MG63 (cell line): ENCODE measurements at places on chromosomes 3 and 15. TPM values are rescaled to one million over a fixed set of nuclear protein-coding genes. Genes with fewer than 3 reads are reported as not detected.

The HACL1 gene
- 0.91 and 1.9 TPM in 2 replicates for total RNA-seq

The SLC22A14 gene
- total RNA-seq = 0.69 TPM in 1 of 2 replicates, not detected in the other

The SNUPN gene
- total RNA-seq = 42.5 and 58.5 TPM in 2 replicates

The LRRC3B gene
- total RNA-seq = not detected in 2 replicates

The MEX3B gene
- total RNA-seq = 4.0 and 6.2 TPM in 2 replicates

The TEX55 gene
- total RNA-seq = not detected in 2 replicates

DNA sequence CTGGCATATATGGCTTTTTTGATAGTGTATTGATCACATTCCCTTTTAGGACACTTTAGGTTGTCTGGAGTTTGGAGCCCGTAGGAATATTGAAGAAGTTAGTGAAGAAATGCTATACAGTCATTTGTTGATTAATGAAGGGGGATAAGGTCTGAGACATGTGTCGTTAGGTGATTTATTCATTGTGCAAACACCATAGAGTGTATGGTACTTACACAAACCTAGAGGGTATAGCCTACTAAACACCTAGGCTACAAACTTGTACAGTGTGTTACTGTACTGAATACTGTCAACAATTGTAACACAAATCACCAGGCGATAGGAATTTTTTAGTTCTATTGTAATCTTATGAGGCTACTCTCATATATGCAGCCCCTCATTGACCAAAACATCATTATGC, 3.3 kb downstream of the TPM1 start:
- no peak for DNase-seq

DNA sequence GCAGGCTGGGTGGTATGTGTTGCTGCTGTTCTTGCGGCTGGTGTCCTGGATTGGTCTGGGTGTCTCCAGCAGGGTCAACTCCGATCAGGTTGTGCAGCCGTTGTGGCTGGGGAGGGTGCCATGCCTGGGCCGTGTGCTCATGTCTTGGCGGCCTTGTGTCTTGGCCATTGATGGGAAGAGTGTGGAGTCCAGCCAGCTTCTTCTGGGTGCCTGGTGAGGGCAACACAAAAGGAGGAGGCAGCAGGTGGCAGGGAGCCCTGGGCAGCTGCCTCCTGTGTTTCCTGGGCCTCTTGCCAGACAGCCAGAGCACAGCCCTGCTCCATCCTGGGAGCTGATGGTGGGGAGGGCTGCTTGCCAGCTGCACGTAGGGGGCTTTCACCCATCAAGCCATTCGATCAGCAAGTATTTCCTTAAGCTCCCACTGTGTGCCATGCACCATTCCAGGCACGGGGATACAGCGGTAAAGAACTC, 4.3 kb downstream of the CHAC1 start:
- DNase-seq = peak; percentile 90

DNA sequence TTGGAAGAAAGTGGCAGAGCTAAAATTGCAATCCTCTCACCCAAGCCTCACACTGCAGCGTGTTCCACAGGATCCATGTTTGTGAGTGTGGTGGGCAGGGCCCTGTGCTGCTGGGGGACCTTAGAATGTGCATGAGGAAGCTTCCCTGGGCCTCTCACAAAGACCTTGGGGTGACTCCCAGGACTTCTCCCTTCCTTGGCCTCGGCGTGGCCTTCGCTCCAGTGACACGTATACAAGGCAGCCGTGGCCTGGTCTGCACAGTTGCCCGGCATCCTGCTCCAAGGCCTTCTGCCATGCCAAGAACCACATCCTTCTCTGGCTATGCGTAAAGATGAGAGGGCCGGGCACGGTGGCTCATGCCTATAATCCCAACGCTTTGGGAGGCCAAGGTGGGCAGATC, 196.4 kb downstream of the UACA start:
- peak; percentile 23 for DNase-seq

- no peak for DNase-seq
Observed at GRCh38 chr15:91885714-91886270, 32.3 kb downstream of the SLCO3A1 start.

DNA sequence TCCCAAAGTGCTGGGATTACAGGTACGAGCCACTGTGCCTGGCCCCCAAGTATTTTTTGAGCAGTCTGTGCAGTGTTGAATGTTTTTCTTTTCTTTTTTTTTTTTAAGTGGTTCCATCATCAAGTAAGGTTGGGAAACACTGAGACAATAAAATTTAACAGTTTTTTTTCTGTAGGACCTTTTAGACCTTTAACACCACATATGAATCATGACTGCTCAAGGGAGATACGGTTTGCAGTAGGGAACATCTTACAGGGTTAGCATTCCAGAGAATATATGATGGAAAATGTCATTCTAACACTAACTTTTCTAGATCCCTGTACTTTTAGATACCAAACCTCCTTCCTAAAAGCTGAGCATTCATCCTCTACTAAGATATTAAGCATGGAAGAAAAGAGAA, 41.7 kb downstream of the SNX4 start:
- DNase-seq = no peak

GRCh38 chr3:111739311-111739911, 119.7 kb upstream of the PHLDB2 start:
- DNase-seq = peak; percentile 89

DNA sequence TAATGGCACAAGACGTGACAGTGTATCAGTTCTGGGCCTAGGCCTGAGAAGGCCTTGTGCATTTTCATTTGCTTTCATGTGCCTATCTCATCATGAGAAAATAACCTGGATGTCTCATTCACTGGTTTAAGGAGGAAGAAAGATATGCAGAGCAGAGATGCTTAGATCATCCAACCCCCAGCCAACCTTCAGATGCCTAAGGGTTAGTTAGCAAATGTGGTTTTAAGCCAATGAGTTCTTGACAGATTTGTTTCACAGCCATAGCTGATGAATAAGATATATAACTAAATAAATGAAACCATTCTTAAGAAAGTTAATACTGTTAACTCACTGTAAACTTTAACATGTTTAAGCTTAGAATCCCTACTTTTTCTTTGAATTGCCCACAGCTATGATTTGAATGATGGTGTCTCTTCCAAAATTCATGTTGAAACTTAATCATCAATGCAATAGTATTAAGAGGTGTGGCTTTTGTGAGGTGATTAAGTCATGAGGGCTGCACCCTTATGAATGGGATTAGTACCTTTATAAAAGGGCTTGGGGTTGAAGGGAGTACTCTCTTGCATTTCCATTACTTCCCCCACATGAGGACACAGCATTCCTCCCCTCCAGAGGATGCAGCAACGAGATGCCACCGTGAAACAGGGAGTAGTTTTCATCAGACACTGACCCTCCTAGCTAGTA, 324.6 kb upstream of the TBC1D5 start:
- no peak for DNase-seq

DNA sequence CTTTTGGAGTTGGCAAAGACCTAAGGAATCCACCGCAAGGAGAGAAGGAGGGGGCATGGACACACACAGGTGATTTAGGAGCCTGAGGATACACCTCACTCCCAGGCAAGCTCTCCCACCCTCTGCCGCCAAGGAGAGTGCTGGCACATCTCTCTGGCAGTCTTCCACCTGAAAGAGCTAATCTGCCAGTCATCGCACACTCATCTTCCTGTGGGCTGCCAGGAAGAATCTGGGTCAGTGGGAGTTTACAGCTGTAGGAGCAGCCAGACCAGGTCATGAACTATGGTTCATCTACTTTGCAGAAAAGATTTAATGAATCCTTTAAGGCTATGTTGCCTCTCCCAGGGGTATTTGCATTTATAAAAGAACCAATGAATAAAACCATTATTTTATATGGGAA, 170.6 kb upstream of the TSC22D2 start:
- peak; percentile 95 for DNase-seq

DNA sequence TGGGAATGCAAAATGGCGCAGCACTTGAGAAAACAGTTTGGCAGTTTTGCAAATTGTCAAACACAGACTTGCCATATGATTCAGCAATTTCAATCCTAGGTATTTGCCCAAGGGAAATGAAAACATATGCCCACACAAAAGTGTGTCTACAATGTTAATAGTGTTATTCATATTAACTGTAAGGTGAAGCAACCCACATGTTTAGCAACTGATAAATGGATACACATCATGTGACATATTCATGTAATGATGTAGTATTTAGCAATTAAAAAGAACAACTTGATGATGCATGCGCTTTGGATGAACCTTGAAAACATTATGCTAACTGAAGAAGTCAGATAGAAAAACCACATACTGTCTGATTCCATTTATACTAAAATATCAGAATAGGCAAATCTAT, 539.0 kb upstream of the PPP2R3A start:
- DNase-seq = no peak

- DNase-seq = no peak
Observed at GRCh38 chr3:31275038-31275572, 257.6 kb upstream of the STT3B start.

DNA sequence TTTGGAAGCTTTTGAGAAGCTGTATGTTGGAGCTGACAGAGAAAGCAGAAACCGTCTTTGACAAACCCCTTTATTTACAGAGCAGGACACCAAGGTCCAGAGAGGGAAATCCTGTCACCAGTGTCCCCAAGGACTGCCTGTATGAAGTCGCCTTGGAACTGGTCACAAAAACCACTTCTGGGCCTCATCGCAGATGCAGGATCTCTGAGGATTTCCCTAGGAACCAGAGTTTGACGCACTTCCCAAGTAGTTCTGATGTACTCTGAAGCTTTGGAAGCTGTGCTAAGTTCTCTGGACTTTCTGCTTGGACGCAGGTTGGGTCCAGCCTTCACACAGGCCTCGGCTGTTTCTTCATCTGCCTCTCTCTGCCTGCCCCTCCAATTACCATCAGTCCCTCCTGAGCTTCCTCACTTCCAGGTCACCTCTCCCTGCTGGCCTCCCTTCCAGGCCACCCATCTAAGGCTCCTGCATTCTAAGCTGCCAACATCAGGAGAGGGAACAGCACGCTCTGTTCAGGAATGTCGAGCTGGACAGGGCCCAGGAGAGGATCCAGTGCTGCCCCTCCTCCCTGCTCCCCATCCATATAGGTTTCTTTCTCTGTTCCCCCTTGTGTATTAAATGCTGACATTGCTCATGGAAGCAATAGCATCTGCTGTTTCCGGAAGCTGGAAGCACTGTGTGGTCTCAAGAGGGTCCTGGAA, 270.8 kb downstream of the OPA1 start:
- peak; percentile 40 for DNase-seq

DNA sequence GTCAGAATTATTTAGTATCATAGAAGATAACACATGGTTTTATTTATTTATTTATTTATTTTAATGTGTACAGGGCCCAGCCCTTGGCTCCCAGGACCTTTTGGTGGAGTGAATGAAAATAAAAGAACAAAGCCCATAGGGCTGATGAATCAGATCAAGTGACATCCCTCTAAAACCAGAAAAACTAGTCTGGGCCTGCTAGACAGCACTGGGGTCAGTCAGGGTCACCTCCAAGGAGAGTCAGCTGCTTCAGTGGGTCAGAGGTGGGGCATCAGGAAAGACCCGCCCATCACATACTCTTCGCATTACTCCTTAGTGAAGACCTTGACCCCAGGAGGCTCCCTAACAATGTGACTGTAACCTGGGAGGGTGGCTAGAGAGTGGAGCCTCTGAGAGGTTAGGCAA, 12.8 kb downstream of the PPCDC start:
- no peak for DNase-seq

GRCh38 chr15:53323191-53323590, 436.3 kb downstream of the WDR72 start:
- DNase-seq = no peak

GRCh38 chr3:57275393-57275792, 17.1 kb downstream of the ASB14 start:
- DNase-seq = no peak

GRCh38 chr3:157077565-157077991, 82.4 kb downstream of the CCNL1 start:
- peak; percentile 91 for DNase-seq

DNA sequence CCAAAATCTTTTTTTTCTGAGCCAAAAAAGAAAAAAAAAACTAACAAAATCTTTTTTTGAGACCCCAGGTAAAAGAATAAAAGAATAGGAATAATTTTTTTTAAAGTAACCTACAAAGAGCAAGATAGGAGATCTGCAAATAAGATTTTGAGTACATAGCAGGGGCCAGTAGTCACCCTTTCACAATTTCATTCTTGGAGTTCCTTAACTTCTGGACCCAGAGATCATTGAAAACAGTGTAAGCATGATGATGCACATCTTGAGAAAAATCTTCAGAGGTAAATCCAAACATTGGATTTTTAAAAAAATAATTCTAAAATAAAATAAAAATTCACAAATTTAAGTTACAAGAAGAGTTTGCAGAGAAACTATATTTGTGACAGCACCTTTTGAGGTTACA, 18.8 kb downstream of the TFRC start:
- DNase-seq = no peak

DNA sequence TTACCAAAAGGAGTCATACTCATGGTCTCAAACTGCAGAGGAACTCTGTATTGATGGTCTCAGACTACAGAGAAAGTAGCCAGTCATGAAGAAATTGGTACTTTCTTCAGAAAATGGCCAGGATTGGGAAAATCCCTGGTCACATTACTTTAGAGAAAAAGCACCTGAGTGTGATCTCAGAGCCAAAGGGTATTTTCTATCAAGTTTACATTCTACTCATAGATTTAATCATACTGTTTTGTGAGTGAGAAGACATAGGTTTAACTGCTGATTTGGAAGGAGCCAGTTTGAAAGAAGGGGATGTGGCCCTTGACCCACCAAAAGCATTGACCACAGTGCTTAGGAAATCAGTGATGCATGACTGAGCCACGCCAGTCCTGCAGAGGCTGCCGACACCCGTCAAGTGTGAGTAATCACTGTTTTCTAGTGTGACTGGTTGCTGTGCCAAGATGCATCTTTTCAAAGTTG, 203.6 kb downstream of the AKAP13 start:
- no peak for DNase-seq

- DNase-seq = no peak
Observed at GRCh38 chr3:9911863-9912262, 5.0 kb upstream of the IL17RC start.
